ENCODE measurements at places on chromosomes 7 and 10.

- DNase-seq: no peak
Observed at GRCh38 chr10:70328018-70328417, 44.2 kb upstream of the NPFFR1 start.

DNA sequence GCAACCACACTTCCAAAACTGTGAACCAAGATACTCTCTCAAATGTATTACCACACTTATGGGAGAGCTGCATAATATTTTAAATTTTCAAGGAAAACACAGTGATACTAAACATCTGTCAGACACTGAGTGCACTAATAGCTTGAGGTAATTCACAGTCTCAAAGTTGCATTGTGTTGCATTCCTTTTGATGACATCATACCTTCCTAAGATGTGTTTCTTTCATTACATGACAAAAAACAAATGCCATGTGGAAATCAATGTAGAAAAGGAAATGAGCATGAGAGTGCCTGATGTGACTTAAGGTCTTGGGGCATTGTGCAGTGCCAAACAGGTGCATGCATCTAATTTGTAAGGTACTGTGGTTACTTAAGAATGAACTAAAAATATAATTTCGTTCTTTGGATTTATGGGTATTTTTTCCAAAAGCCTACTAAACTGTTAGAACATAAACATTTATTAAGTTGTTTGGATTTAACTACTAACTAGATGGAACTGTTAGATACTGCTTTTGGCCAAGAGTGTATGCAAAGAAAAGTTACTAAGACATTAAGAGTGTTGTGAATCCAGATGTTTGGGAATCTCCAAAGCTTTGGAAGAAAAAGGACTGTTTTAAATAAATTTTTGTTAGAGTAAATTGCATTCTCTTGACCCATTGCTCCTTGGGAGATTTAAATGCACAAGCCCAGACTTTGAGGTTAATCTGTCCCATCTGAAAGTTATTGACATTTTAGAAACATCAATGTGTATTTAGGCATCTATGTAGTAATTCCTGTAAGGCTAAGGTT, 496.2 kb upstream of the SEMA3D start:
- no peak for DNase-seq

DNA sequence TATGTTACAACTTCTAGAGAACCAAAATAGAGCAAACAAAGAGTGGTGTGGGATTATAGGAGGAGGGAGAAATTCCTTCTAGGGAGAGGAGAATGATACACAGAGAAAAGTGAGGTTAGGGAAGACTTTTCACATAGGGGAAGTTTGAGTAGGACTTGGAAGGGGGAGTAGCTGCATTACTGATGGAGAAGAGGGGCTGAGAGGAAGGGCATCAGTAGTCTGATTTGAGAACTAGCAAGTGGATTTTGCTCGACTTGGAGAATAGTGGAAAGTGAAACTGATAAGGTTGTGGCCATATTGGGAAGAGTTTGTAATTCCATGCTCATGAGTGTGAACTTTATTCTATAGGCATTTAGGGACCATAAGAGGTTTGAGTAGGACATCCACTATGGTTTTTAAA, 6.1 kb downstream of the NRF1 start:
- no peak for DNase-seq

DNA sequence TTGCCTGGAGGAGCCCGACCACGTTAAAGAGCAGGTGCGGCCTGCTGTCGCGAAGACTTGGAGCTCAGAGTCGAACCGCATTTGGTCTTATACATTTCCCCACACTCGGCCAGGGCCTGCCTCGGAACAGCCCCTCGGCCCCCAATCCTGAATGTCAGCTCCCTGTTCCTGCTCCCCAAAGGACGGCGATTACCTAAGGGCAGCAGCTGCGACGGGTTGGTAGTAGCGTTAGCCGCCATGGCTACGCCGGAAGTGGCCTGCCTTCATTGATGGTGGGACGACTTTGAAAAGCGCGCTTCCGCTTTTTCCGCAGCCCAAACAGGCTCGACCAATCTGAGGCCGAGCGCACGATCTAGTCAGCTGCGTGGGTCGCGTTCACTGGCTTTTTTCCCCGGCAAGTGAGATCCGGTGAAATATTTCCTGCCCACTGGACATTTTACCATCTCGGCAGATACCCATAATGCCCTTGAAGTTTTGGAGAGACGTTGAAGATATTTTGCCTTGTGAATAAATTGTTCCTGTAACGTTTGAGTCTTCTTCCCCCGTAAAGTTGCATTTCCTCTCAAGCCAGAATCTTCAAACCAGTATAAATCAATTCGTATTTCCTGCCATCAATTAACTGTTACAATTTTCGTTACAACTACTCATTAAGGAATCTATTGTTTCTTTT, at the start of gene LSM5:
Gene LSM5, minus strand, starts transcription at position 254 of the 670 bp plus-strand sequence. Its CDS starts 15 bp downstream, at position 239.
- DNase-seq: peak; percentile 70

DNA sequence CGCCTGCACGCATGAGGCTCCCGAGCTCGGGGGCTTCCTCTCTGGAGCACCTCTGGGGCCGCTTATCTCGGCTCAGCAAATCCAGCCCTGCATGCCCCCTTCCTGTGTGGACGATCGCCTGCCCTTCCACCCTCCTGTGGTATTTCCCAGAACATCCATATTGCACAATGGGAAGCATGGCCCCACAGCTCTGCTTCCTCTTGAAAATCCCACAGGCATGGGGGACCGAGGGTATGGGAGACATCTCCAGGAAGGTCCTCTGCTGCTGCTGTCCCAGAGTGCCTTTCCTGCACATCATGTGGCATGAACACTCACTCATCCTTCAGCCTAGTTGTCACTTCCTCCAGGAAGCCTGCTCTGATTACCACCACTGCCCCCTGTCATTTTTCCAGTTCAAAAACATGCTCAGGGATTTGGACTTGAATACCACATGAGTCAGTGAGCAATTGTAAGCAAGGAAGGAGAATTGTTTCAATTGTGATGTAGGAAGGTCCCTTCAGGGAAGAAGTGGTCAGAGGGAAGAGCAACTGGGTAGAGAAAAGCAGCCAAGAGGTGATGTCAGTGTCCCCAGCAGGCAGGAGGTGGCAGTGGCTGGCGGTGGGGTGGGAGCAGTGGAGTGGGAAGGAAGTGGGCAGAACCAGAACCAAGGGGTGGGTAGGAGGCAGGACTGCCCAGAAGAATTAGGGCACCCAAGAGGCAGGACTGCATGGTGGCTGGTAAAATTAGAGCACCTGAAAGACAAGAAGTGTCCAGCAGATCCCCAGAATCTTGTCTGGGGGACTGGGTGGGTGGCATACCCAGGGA, 67.5 kb upstream of the ZMIZ1 start:
- DNase-seq: no peak

DNA sequence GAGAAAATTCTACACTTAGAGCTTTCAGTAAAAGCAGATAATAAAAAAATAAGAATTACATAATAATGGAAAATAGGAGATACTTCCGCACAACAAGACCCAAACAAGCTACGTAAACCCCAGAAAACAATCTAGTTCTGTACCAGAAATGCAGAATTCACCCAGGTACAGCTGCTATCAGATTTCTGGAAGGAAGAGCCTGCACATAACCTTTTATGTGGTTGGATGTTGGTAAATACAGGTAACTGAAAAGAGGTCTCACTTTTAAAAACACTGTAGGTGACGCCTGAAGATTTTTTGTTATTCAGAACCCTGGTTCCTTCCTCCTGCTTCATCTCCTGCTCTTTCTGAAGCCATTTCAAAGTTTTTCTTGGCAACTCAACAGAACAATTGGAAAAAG, 29.9 kb downstream of the PANK1 start:
- no peak for DNase-seq

- no peak for DNase-seq
Observed at GRCh38 chr7:137538361-137538762, 194.8 kb upstream of the PTN start.

- no peak for DNase-seq
Observed at GRCh38 chr7:32042900-32043299, 27.3 kb downstream of the PDE1C start.

- no peak for DNase-seq
Observed at GRCh38 chr10:22231260-22231659, 13.4 kb upstream of the EBLN1 start.

DNA sequence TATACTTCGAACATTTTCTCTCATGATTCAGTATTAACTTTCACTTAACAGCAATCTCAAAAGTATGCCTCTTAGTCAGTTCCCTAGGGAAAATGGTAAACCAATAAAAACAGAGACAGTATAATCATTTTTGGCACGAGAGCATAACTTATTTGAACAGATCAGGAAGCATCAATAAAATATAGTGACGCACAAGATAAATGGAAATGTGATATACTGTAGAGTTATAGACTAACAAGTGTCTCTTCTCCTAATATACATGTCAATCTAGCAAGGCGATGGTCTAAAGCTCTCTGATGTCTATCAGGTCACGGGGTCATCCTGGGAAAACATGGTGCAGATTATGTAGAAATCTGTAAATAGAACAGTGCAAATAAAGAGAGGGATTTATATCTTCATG, 131.6 kb downstream of the HGF start:
- DNase-seq: no peak

GRCh38 chr7:74037609-74038008, 9.6 kb downstream of the ELN start:
- DNase-seq: no peak

DNA sequence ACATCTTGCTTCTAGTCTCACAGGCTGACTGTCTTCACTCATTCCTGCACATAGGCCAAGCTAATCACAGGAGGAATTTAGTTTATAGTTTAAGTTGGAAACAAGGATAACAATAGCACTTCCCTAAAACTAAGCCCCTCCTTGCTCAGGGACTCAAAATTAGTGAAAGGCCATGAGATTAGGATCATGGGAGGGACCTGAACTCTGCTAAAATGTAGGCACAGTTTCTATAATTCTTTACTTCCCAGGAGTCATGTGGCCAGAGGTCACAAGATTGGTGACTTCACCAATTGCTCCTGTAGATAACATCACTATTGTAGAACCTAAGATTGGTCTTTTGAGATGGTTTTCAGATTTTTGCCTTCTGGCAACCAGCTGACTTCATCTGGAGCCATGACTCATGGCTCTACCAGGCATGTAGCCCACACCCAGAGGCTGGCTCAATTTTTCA, 14.8 kb upstream of the UPP1 start:
- DNase-seq: no peak

DNA sequence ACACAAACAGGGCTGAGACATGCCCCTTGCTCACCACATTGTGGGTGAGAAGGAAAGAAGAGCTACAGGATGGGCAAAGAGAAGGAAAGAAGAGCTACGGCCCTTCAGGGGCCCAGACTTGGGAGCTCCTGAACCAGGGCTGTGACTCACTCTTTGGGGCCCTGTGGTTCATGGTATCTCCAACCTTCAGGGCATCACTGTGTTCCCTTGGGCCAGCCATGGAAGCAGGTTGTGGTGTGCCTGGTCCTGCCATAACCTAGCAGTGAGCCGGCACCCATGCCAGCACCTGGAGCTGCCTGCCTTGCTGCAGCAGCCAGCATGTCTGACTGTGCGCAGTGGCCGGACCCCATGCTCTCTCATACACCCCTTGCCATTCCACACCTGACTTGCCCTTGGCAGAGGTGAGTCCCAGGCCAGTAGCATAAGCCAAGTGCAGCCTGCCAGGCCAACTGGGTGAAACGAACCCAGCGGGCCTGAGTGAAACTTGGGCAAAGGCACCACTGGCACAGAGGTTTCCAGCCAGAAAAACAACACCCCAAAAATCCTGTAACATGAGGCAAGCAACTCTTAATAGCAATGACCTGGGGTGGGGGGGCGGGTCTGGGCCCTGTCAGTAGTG, 89.0 kb upstream of the CACUL1 start:
- no peak for DNase-seq

DNA sequence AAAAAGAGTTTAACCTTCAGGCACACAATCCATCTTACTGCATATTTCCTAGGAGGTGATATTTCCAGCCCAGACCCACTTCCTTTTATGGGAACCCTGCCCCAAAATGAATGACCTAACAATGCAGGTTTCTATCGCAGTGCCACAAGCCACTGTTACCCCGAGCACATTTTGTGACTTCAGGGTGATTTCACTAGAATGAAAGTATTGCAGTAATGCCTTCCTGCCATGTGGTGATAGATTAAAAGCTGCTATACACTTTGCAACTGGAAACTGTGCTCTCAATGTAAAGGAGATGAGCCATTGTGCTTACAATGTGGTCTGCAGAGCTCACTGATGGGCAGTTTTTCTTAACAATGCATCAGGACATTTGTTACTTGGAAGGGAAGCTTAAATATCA, 90.5 kb upstream of the RSU1 start:
- no peak for DNase-seq

GRCh38 chr10:96252730-96253129, 18.6 kb downstream of the BLNK start:
- DNase-seq: no peak

DNA sequence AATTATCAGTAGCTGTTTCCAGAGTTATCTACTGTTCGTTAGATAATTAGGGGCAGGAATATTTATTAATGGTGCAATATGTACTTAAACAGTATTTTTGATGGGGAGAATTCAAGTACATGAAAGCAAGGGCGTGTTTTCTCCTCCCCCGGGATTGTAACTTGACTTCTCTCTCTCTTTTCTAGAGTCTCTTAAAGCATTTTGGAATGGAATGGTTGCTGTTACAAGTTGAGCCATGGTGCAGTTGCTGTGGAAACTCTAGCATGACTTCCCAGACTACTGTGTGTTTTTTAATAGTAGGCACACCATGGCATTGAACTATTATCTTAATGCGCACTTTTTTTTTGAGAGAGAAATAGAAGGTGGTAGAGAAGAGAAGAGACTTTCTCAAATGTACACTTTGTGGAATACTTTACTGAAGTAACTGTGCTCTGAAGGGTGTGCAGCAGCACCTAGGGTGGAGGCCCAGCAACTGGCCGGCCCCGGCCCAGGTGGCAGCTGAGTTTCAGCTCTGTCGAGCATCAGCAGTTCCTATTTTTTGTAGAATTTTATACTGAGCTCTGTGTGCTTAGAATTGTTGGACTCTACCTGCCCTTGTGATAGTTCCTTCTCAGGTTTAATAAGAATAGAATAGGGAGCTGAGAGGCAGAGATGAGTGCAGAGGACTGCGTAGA, 64.4 kb downstream of the CCNY start:
- DNase-seq: no peak

GRCh38 chr10:58384095-58384494, 1.1 kb upstream of the TFAM start:
- DNase-seq: no peak

DNA sequence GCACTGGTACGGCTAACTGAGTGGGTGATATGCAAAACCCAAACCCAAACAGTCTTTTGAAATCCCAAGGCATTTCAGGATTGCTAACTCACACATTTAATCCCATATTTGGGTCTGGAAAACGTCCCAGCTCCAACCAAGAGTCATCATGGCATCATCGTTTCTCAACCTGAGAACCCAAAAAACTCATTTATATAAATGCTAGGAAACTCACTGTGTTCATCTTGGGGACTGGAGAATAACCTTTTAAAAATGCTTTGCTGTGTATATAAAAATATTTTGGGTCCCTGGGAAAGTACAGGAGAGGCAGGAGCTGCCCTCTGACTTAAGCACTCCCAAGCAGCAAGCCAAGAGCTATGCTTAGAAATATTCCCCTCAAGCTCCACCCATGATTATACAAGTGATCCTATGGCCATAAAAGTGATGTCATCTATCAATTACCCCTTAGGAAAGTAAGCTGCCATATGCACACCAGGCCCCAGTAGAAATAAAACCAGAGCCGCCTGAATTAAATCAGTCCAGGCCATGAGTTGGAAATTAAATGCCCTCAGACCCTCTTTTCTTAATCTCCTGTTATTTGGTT, 352.1 kb downstream of the FRMD4A start:
- DNase-seq: no peak
